ENCODE measurements at places on chromosomes 1 and 21.

- no peak for DNase-seq
Measured at GRCh38 chr1:39936724-39937491, 18.0 kb upstream of the MFSD2A start.

DNA sequence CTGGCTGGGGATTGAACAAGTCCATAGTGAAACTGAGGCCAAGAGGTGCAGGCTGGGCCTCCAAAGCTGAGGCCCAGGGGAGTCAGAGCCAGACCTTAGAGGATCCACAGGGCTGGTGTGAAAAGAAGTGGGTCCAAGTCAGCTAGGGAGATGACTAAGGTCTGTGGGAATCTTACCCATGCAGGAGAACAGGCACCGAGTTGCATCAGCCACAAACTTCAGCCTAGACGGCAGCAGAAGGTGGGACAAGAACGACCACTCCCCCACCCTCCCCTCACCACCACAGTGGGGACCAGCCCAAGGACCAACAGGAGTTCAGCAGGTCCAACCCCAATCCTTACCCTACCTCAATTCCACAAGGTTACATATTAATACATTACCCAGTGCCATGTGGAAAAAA is 282.3 kb downstream of the TTLL7 start:
- no peak for DNase-seq

DNA sequence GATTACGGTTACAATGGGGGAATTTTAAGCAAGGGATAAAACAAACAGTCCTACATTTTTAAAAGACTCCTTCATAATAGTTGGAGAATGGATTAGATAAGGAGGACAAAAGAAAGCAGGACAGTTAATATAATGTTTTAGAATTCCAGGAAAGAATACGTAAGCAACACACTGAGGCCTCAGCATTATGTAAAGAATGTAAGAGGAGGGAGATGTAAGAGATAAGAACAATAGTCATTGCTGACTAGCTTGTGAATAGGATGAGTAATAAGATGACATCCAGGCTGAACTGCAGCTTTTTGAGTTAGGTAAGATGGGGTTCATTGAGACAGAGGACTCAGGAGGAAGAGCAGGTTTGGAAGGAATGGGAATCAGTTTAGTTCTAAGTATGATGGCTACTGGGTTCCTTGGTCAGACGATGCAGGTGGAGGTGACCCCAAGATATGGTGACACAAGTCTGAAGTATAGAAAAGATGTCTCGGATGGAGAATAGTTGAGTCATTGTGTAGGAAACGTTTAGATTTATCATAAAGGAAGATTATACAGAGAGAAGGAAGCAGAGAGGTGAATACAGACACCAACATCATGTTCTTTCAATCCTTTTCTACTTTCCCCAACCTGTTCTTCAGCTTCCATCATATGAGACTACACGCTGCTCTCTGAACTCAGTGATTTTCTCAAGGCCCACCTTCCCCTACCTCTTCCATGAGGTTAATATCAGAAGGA is 372.8 kb downstream of the PTBP2 start:
- DNase-seq = no peak

GRCh38 chr1:194078765-194079164 is 892.4 kb upstream of the B3GALT2 start:
- no peak for DNase-seq

- no peak for DNase-seq
Measured at GRCh38 chr1:38371505-38371844, 324.9 kb upstream of the POU3F1 start.

DNA sequence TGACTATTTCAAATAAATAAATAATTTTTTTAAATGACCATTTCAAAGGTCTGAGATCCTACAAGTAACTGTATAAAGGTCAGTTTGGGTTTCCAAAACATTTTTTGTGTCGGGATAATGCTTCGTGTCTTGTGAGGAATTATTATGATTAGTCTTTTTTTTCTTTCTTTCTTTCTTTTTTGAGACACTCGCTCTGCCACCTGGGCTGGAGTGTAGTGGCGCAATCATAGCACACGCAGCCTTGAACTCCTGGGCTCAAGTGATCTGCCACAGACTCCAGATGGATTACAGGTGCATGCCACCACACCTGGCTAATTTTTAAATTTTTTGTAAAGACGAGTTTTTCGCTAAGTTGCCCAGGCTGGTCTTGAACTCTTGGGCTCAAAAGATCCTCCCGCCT is 1.9 kb upstream of the SDE2 start:
- no peak for DNase-seq

- no peak for DNase-seq
Measured at GRCh38 chr1:193079187-193079586, 19.8 kb downstream of the RO60 start.

GRCh38 chr1:97017895-97018294 is 296.3 kb downstream of the PTBP2 start:
- DNase-seq = no peak

GRCh38 chr1:111085676-111086075 is 54.2 kb downstream of the DRAM2 start:
- no peak for DNase-seq
